Stimulated activated CD4-positive, alpha-beta T cell treated with anti-CD3 and anti-CD28 coated beads, Interleukin-1b, Interleukin-23, amount 100 ng/mL, for 4 hours (primary cell): ENCODE measurements at places on chromosomes 7 and 10.

DNA sequence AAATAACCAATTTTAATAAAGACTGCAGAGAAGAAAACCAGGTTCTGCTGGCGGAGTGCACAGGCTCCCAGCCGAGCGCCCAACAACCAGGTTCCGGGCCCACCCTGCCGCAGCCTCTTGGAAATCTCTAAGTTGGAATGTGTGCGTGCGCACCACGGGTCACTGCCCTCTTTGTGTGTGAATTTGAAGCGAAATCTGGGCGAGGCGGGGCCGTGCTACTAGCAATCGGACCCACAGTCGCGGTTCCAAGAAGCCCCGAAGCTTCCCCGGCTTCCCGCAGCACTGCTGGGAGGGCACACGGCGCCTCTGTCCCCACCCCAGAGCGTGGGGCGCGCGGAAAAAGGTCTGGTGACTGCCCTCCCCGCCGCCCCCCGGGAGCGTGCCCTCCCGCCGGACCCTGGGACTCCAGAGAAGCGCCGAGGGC lies 666 bp upstream of the MAP3K8 start:
- DNase-seq, result peak; percentile 41

DNA sequence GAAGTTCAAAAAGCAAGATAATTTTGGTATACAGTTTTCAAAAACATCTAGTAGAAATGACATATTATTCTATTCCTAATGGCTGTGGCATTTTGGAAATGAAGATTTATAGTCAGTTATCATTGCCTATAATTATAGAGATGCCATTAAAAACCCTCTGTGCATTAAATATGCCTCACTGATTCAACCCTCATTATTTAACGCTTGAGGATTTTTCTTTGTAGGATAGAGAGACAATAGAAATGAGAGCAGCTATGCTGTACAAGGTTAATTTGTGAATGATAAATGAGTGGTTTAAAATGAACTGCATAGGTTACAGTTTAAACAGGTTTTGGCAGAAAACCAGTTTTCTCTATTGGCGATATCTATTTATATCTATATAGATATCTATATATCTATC lies 32.2 kb upstream of the SEMA3A start:
- DNase-seq, result no peak

- DNase-seq, result no peak
Measured at GRCh38 chr10:76436401-76436811, 1005.0 kb downstream of the LRMDA start.

DNA sequence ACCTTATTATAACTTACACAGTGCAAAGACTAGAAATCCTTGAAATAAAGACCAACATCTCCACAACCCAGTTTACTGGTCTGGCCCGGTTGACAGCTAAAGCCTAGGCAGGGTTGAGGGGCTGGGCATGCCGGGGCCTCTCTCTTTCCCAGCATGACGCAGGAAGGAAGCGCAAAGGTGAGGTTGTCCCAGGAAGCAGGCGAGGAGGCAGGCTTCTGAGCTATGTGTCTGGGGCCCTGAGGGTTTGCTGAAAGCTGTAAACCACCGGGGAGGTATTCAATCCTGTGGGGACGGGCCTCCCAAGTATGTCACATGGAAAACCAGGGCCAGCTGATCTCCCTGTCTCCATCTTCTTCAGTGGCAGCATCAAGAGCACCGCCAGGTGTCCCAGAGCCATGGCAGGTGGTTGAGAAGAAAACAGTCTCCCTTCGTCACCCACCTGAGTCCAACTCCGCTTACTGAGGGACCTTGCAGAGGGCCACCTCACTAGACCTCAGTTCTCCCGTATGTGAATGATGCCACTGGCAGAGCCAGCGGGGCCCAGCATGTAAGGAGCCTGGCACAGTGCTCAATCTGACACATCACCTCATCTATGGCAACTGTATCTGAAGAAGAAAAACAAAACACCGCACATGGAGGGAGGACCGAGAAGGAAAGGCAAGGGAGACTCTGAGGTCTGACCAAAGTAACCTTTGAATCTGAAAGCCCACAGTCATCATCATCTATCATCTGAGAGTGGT lies 49.5 kb downstream of the FAM53B start:
- no peak for DNase-seq

- DNase-seq, result no peak
Measured at GRCh38 chr7:73706126-73707044, 13.1 kb downstream of the STX1A start.

DNA sequence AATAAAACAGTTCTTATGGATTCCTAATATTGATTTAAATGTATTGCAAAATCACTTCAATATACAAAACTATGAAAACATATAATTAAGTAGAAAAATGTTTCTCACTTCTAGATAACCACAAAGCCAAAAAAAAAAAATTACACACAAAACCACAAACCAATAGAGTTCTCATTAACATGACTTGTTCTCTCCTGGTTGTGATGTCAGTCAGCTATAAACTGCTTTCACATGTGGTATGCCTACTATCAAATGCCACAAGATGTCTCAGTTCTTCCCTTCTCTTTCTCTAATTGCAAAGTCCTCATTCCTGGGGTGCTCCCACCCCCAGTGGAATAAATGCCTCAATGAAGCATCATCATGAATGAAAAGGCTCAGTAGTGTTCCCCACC lies 16.6 kb downstream of the GNAI1 start:
- DNase-seq, result no peak

DNA sequence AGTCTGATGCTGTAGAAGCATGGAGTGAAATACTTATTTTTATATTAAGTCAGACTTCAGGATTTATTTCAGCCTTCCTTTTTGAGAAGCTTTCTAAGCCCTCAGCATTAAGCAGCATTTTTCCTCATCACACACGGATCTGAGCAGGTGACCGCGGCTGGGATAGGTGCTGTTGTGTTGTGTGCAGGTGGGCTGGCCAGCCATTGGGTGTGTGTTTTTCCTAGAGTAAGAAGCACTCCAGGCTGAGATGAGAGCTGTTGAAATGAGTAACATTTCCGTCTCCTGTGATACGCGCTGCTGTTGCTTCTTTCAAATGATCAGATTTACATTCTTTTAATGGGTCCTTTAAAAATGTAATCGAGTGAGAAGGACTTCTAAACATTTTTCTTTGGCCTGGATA lies 63.9 kb downstream of the INSYN2A start:
- DNase-seq, result no peak

- no peak for DNase-seq
Measured at GRCh38 chr7:110839866-110840265, 251.1 kb upstream of the LRRN3 start.

DNA sequence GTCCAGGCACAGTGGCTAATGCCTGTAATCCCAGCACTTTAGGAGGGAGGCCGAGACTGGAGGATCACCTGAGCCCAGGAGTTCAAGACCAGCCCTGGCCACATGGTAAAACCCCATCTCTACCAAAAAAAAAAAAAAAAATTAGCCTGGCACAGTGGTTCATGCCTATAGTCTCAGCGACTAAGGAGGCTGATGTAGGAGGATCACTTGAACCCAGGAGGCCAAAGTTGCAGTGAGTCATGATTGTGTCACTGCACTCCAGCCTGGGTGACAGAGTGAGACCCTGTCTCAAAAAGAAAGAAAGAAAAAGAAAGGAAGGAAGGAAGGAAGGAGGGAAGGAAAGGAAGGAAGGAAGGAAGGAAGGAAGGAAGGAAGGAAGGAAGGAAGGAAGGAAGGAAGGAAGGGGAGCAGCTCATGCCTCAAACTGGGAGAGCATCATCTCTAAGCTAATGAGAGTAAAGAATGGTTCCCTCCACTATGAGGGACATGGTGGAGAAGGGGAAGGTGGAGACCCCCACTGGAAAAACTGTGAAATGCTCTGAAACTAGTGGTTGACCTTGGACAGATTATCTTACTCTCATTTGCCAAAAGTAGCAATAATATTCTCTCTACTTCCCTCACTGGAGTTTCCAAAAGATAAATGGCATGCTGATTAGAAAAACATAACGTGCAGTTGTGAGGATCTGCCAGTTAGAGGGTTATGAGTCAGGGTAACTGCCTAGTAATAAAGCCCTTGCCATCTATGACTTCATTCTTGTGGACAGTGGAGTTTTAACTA lies 16.8 kb downstream of the GIMAP5 start:
- no peak for DNase-seq

DNA sequence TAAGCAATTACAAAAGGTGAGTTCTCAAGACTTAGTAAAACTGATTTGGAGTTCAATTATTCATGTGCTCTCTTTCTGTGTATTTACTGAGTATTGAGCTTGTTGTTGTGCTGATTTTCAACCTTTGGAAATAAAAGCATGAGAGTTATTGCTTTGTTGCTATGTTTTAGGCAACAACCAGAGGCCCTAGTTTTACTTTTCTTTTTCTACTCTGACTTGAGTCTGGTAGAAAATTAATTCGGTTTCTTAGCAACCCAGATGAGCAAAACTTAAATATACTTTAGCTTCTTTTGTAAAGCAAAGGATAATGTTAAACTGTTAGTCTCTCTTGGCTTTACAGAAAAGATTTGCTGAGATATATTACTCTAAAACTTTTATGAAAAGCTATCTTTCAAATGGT lies 66.4 kb upstream of the SCIN start:
- no peak for DNase-seq

GRCh38 chr10:75403144-75403938 lies 1.8 kb upstream of the ZNF503 start:
- no peak for DNase-seq

- DNase-seq, result no peak
Measured at GRCh38 chr7:32070406-32071360, at the start of gene PDE1C. PDE1C (minus strand) TSS chr7:32070407.

- no peak for DNase-seq
Measured at GRCh38 chr7:3120513-3120912, 76.8 kb upstream of the CARD11 start.

- DNase-seq, result no peak
Measured at GRCh38 chr10:80702143-80702542, 164.4 kb downstream of the SH2D4B start.

- DNase-seq, result no peak
Measured at GRCh38 chr10:93420091-93420490, 62.0 kb downstream of the MYOF start.

DNA sequence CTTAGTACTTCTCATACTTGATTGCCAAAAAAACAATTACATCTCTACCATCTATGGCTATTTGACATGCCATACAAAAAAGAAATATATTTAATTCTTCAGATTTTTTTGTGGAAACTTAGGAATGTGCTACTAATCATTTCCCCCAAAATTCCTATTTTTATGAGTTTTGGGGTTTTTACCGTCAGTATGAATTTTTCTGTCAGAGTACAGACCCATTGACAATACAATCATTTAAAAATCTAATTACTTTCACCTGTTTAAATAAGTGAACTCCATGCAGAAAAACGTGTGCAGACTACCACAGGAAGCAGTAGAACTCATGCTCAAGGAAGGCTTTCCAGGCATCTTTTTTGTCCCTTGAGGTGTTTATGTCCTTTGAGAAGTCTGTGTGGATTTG lies 48.8 kb upstream of the FOXP2 start:
- DNase-seq, result no peak

GRCh38 chr10:74521526-74521925 lies 304.9 kb upstream of the KAT6B start:
- no peak for DNase-seq
